ENCODE measurements at places on chromosomes 5 and 9.

DNA sequence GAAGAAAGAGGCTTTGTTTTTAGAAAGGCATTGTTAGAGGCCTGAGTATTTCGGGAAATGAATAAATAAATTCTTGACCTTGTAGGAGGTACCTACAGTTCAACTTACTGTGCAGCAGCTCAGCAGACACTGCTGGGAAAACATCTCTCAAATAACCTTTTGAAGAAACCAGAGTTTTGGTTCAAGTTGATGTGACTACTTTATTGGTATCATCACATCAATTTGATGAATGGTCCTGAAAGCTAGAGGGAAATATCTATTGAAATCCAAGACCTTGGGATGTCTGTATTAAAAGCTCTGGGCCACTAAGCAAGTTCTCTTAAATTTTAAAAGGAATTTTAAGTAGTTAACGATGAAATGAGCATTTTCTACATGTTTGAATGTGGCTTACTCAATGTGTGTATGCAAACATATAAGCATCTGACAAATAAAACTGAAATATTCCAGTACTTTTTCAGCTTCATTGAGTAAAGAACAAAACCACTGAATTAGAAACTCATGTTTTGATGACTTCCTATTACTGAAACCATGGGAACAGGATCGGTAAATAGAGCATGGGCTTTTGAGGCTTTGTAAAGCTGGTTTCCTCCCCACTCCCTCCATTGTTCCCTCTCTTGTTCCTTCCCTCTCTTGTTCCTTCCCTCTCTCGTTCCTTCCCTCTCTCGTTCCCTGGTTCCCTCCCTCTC is 36.7 kb downstream of the SLC27A6 start:
- DNase-seq: no peak

- no peak for DNase-seq
These were observed 19.1 kb downstream of the TLN1 start for GRCh38 chr9:35712762-35713400.

DNA sequence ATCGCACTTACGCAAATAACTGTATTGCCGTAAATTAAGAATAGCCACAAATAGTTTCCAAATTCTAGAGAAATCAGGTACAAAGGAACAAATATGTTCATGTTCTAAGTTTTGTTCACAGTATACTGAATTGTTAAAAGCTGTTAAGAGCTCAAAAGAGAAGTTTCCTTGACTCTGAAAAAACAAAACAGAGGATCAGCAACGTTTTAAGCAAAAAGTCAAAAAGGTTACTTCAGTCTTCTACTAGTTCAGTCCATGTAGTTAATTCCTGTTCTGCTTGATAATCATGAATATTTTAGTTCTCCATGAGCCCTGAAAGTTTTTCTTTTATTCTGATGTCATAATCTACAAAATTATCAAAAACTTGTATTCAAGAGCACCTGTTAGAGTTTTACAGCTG is 128.6 kb upstream of the MAST4 start:
- no peak for DNase-seq

DNA sequence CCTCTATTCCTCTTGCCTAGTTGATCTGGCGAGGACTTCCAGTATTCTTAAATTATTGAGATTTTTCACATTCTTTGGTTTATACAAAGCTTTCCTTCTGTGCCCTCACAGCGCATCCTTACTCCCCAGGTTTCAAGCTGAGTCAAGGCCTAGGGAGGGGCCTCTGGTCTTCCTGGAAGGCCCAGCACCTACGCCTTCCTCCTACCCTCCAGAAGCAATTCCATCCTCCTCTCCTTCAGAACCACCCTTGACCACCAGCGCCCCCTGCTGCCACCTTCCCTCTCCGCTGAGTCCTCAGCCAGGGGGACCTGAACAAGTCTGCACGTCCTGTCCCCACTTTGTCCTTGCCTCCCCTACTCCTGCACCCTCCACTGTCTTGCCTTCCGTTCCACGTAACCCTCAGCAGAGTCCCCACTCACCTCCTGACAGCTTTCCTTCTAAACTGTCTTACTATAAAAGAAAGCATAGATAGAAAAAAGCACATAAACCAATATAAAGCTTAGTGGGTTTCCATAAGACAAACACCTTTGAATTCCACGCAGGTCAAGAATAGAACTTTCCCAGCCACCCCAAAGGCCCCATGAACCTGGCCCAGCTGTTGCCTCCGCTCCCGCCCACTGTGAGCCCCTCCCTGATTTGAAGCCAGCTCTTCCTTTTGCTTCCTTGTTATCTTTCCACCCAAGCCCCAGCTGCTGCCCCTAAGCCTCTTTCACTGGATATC is 63.0 kb upstream of the CTSL start:
- no peak for DNase-seq

GRCh38 chr5:81209869-81210493 is 23.1 kb upstream of the CKMT2 start:
- DNase-seq: no peak

DNA sequence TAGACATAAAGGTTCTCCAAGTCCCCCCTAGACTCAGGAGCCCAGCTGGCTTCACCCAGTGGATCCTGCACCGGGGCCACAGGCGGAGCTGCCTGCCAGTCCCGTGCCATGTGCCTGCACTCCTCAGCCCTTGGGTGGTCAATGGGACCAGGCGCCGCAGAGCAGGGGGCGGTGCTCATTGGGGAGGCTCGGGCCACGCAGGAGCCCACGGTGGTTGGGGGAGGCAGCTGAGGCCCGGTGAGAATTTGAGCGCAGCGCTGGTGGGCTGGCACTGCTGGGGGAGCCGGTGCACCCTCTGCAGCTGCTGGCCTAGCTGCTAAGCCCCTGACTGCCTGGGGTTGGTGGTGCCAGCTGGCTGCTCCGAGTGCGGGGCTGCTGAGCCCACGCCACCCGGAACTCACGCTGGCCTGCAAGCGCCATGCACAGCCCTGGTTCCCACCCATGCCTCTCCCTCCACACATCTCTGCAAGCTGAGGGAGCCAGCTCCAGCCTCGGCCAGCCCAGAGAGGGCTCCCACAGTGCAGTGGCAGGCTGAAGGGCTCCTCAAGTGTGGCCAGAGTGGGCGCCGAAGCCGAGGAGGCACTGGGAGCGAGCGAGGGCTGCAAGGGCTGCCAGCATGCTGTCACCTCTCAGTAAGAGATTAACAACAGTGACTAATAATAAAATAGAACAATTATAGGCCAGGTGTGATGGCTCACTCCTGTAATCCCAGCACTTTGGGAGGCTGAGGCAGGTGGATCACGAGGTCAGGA is 65.9 kb downstream of the SPATA31D1 start:
- DNase-seq: no peak

GRCh38 chr5:83401775-83402174 is 69.8 kb upstream of the VCAN start:
- no peak for DNase-seq

GRCh38 chr5:60891667-60892066 is 47.6 kb upstream of the ELOVL7 start:
- DNase-seq: no peak

DNA sequence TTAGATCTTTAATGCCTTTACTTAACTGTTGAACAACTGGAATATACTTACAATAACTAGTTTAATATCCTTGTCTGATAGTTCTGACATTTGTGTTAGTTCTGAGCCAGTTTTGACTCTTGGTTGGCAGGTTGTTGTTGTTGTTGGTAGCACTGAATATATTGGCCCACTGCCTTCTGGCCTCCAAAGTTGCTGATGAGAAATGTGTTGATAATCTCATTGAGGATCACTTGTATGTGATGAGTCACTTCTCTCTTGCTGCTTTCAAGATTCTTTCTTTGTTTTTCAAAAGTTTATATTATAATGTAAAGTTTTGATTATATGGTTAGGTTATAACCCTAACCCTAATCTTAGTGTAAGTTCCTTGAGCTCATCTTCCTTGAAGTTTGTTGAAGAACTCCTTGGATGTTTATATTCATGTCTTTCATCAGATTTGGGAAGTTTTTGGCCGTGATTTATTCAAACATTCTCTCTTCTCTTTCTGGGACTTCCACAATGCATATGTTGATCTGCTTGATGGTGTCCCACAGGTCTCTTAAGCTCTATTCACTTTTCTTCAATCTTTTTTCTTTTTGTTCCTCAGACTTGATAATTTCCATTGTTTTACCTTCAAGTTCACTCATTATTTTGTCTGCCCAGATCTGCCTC is 149.7 kb downstream of the FGF18 start:
- no peak for DNase-seq
